Left renal cortex interstitium (tissue), 4 donors: ENCODE measurements at places on chromosomes 12 and 14. TPM values are rescaled to one million over a fixed set of nuclear protein-coding genes. Genes with fewer than 3 reads are reported as not detected.

DNA sequence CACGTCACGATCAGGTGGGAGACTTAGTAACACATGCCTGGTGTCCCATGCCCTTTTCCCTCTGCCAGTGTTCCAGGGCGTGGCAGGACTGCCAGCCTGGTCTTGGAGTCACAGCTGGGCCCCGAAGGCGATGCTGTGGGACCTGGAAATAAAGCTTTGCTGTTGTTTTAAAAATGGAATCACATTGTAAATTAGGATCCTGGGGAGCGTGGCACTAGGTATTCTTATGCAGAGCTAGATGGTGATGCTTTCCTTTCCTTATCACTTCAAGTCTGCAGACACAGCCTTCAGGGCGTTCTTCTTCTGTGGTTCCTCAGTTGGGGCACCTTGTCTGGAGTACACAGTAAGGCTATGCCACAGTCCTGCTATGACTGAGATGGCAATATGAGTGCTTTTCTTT lies 64.6 kb downstream of the BICD1 start:
- DNase-seq: no peak

- DNase-seq: no peak
Observed at GRCh38 chr14:49621114-49621881, 699 bp downstream of the MGAT2 start.

GRCh38 chr14:70858641-70859040 lies 48.6 kb upstream of the PCNX1 start:
- no peak for DNase-seq

DNA sequence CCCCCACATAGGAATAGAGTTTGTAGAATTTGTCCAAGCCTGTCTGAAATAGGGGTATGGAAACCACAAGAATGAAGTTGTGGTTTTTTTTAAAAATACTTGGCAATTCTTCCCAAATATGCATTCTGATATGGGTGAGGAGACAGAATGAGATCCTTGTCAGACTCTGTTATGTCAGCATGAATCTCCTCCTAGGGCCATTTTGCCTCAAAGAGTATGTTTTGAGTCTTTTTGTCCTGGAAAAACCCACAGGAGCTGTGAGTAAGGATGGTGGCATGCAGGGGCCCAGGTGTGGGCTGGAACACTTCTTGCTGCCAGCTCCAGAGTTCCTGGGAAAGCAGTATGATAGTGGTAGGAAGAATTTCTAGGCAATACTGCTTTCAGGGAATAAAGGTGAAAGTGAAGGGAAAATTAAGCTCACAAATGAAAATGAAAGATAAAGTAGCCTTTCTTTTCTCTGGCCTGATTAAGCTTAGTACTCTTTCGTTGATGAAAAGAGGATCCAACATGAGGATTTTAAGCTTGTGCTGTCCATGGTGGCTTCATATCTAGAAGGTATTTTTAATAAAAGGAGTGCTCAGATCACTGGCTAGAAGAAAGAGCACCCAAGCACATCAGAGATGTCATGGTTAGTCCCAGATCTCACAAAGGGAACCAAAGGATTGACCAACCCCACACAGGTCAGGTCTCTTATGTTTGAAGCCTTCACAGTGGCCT lies 130.8 kb downstream of the LLPH start:
- no peak for DNase-seq

- DNase-seq: no peak
Observed at GRCh38 chr12:126873701-126874100, 1393.3 kb upstream of the TMEM132C start.

GRCh38 chr12:51941011-51941581 lies 10.4 kb upstream of the ACVR1B start:
- no peak for DNase-seq

- DNase-seq: no peak
Observed at GRCh38 chr14:56730538-56731145, 79.6 kb downstream of the OTX2 start.

DNA sequence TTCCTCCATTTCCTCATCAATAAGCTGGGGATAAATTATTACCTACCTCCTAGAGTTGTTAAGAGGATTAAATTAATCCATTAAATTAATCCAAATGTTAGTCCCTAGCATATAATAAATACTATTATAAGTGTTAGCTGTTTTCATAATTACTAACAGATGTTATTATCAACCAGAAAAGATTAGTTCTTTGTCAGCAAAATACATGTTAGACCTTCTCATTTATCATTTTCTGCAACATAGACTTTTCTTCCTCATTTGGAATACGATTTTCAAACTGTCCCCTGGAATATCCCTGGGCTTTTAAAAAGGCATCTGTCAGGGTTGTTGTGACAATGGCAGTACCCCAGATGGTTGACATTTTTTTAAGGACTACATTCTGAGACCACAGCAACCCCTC lies 133.1 kb downstream of the ANO6 start:
- DNase-seq: no peak

- DNase-seq: no peak
Observed at GRCh38 chr12:5912437-5913334, 32.4 kb downstream of the ANO2 start.

DNA sequence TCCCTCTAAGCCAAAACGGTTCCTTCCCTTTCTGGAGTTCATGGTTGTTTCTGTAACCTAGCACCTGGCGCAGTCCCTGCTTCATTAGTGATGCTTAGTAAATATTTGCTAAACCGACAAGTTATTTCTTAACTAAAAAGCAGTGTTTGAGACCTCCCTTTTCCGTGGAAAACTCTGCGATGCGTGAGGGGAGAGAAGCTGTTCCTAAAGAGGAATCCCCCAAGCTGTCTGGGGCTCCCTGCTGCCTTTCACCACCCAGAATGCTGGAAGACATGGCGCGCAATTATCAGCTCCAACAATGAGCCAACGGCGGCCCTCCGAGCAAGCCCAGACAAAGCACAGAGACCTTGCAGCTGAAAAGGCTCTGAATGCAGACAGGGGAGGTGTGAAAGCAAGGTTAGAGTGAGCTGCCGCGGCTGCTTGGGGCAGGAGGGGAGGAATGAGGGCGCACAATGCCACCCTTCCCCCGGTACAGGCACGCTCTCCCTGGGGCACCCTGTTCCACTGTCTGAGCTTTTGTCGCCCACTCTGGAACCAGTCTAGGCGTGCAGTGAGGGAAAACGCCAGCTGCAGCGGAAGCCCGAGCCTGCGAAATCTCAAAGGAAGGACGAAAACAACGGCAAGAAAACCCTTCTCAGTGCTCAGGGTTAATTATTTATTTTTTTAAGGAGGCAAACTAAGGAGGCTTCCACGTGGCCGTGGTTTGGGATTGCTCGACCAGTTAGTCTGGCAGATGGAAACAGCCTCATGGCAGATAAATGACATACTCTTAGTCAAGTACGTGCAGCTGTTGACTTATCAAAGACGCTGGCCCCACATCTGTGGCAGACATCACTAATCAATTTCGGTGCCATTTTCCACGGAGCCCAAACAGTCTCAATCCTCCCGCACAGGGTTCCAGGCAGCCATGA lies 66.3 kb downstream of the RBM19 start:
- DNase-seq: no peak

GRCh38 chr12:26789731-26790644 lies 43.0 kb downstream of the ITPR2 start:
- no peak for DNase-seq

- peak; percentile 10 for DNase-seq
Observed at GRCh38 chr12:71014180-71014785, 93.7 kb upstream of the PTPRR start.

- DNase-seq: no peak
Observed at GRCh38 chr12:9673404-9674225, 4.1 kb downstream of the CLEC2D start.

DNA sequence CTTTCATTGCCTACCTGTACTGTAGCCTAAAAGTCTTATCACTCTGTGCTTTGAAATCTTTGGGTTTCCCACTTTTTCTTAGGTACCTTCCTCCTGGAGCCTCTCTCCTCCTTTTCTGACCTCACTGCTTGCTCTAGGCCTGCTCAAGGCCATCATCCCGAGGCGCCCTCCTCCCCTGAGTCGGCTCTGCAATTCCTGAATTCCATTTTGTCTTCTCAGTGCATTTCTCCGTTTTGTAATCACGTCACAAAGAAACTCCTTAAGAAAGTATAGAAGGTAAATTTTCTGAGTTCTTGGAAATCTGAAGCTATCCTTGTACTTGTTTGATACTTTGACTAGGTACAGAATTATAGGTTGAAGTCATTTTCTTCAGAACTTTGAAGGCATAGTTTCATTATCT lies 25.2 kb downstream of the ZC3H14 start:
- DNase-seq: no peak

DNA sequence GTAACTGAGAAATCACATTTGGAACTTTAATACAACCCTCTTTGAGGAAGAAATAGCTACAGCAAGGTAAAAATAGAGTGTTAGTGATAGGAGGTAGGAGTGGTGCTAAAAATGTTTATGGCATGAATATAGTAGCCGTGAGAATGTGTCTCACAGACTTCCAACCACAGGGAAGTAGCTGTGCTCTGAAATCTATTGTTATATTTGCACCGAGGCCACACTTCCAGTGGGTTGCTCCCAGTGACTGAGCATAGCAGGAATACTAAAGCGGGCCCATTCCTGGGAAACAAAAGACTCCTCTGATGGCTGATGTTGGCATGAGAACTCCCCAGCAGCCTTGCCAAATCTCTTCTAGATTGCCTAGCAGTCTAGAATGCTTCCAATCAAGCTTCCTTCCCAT lies 174.1 kb upstream of the PLXNC1 start:
- no peak for DNase-seq

GRCh38 chr14:90815822-90816662 lies at the start of gene TTC7B:
Gene TTC7B, minus strand, starts transcription at chr14:90816430. Its CDS starts 135 bp downstream, at chr14:90816295.
- DNase-seq: no peak

DNA sequence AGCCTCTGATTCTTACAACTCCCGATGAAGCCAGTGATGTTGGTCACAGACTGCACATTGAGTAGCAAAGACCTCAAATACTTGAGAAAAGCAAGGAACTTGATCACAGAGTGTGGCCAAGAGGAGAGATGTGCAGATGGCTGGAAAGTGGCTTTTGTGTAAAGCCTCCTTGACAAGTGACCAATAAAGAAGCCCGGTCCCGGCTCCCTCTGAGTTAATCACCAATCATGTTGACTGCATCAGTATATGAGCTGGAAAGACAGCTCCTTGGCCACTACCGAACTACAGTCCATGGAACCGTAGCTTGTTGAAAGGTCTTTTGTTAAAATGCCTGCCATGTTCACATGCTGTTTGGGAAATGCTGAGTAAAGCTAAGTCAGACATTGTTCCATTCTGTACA lies 23.7 kb upstream of the SERPINA6 start:
- DNase-seq: no peak

DNA sequence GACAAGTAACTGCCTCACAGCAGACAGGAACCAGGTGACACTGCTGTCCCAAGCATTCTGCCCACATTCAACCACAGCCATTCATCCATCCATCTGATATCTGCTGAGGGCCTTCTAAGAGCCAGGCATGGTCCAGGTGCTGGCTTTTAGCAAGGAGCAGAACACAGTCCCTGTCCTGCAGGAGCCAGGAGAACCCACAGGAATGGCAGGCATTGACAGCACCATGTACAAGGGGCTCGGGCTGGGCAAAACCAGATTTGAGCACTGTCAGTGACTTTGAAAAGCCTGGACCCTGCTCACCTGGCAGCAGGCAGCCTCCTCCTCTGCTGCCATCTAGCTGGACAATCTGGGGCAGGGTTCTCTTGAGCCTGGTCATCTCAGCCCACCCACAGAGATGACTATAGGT lies 137.0 kb downstream of the ZFP36L1 start:
- no peak for DNase-seq

- no peak for DNase-seq
Observed at GRCh38 chr14:100436745-100437406, 113.7 kb downstream of the SLC25A47 start.

DNA sequence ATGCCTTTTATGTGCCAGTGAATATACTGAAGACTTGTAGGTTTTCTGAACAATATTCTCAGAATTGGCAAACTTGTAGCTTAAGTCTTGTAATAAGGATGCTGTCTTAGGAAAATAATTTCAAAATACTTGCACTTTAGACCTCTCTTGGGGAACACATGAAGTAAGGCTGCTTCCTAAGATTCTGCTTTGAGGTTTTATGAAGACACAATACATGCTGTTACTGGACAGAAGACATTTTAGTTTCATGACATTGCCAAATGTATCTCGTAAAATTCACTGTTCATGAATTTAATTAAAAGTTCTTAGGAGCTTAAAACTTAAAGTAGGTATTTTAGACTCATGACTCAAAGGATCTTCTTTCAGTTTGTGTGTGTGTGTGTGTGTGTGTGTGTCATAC lies 80.7 kb downstream of the RAD51B start:
- peak; percentile 50 for DNase-seq

GRCh38 chr12:22034709-22035506 lies 11.1 kb upstream of the CMAS start:
- DNase-seq: no peak

DNA sequence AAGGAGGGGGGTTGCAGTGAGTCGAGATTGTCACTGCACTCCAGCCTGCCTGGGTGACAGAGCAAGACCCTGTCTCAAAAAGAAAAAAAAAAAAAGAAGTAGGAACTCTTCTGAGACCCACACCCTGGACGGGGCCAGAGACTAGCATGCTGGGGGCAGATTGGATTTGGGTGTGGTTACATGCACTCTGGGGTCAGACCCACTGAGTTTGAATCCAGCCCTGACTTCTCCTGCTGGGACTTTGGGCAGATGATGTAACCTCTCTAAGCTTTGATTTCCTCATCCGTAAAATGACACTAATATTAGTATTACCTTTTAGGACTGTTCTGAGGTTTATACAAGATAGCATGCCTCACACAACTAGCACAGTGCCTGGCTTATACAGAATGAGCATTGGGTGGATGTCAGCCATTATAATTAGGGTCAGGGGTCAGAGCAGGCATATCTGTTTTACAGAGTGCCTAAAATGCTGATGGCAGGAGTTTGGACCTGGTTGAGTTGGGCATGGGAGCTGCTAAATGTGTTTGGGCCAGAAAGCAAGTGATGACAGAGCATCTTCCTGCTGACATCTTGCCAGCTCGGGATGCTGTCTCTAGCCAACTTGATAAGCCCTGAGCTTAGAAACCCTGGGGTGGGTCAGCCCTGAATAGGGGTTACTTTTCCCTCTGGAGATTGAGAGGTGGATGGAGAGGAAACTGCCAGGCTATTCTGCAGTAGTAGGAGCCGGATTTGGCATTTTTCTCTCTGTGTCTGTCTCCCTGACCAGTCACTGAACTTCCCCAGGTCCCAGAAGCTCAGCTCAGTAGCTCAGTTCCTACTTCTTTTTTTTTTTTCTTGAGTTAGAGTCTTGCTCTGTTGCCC lies 15.5 kb downstream of the TPCN1 start:
- DNase-seq: no peak

CAPZA3 gene
- 0.13 TPM for polyA plus RNA-seq

ADAM21 gene
- polyA plus RNA-seq: 0.33 TPM

CAPS2 gene
- polyA plus RNA-seq: 7.7 TPM

SYT10 gene
- polyA plus RNA-seq: 0.60 TPM

GDF3 gene
- polyA plus RNA-seq: 0.70 TPM

PLA2G1B gene
- polyA plus RNA-seq: not detected

GALNT16 gene
- polyA plus RNA-seq: 4.5 TPM

IRAK3 gene
- 4.0 TPM for polyA plus RNA-seq

EP400 gene
- 26.9 TPM for polyA plus RNA-seq

IL25 gene
- not detected for polyA plus RNA-seq

TMEM132D gene
- polyA plus RNA-seq: 1.2 TPM

OR2AP1 gene
- not detected for polyA plus RNA-seq

KANSL2 gene
- polyA plus RNA-seq: 55.9 TPM

PTGER2 gene
- polyA plus RNA-seq: 6.1 TPM
